Lower leg skin (tissue), 4 donors: ENCODE measurements at places on chromosomes 2 and 18. TPM values are rescaled to one million over a fixed set of nuclear protein-coding genes. Genes with fewer than 3 reads are reported as not detected.

The CRYBA2 gene
- not detected for total RNA-seq

The TANC1 gene
- 85.4 TPM for total RNA-seq

The MOGAT1 gene
- total RNA-seq = not detected

The ANKRD36 gene
- 10.8 TPM for total RNA-seq

The ERICH2 gene
- total RNA-seq = not detected

The THOC1 gene
- 32.0 TPM for total RNA-seq

The DHX57 gene
- 6.8 TPM for total RNA-seq

The ABI2 gene
- total RNA-seq = 5.4 TPM

The WDR35 gene
- 6.8 TPM for total RNA-seq

The DPY30 gene
- total RNA-seq = 76.9 TPM

The SERPINB11 gene
- 0.61 TPM for total RNA-seq

The IKZF2 gene
- total RNA-seq = 42.8 TPM

The VWC2L gene
- not detected for total RNA-seq

The TTR gene
- not detected for total RNA-seq

The CCDC85A gene
- 3.6 TPM for total RNA-seq

The CRYGC gene
- total RNA-seq = not detected

The TWIST2 gene
- 47.8 TPM for total RNA-seq

The UGT1A6 gene
- 11.5 TPM for total RNA-seq

The SPEG gene
- 11.4 TPM for total RNA-seq

The PROKR1 gene
- total RNA-seq = not detected
